Omental fat pad (tissue), 4 donors: ENCODE measurements at places on chromosomes 5 and 9. TPM values are rescaled to one million over a fixed set of nuclear protein-coding genes. Genes with fewer than 3 reads are reported as not detected.

GRCh38 chr9:120918931-120919842 lies 7.4 kb downstream of the TRAF1 start:
- no peak for DNase-seq

DNA sequence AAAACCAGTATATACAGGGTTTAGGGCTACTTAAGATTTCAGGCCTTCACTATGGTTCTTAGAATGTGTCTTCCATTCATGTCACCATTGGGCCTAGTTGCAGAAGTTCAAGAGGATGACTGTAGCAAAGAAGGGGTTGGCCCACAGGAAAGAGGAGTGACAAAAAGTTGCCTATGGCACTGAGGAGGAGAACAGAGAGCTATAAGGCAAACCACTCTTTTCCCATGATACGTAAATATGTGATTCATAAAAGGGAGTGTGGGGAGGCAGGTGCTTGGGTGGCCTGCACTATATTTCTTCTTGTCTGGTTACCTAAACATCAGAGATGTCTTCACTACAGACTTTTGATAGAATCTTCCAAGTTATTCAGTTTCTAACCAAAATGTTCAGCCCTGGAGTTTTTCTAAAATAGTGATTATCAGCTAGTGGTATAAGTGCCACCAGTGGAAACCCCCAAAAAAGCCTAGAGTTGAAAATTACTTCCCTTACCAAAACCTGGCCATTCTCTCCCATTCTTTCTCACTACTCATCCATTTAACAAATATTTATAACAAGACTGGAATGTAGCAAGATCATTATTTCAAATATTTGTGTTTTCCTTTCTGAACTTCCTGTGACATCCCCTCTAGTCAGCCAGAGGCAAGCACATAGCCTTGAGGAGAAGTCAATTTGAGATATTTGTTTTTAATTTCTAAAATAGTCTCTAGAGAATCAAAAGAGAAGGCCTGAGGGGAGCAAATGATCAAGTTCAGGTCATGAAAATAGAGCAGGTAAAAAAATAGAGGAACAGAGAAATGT lies 367.4 kb downstream of the EFNA5 start:
- no peak for DNase-seq

GRCh38 chr5:18607570-18607969 lies 973.3 kb downstream of the TAF11L14 start:
- DNase-seq = no peak

- no peak for DNase-seq
Measured at GRCh38 chr5:172881691-172882370, 47.8 kb downstream of the ERGIC1 start.

The PPP1R26 gene
- total RNA-seq = 7.3 TPM
